ENCODE measurements at places on chromosomes 5 and 9.

- no peak for DNase-seq
These were observed 1.7 kb downstream of the LCN6 start for GRCh38 chr9:136746621-136747020.

DNA sequence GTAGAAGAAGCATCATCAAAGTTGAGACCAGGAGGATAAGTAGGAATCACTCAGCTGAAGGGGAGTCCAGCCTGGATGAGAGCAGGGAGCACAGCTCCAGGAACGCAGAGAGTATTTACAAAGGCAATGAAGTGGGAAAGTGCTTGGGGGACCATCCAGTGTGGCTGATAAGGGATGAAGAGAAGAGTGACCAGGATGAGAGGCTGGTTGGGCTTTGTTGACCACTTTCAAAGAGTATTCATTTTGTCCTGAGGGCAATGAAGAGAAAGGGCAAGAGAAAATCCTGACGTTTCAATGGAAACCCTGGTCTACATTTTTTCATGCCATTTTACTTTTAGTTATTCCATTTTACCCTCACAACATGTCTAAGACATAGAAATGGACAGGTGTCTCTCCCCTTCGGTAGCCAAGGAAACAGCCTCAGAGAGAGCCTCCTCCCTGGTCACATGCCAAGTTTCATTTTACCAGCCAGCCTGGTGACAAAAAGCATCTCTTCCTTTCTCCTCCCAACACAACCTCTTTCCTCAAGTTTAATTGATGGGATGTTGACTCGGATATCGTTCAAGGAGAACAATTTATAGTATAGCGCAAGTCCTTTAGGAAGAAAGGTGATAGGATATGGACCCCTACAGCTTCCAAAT is 492.7 kb upstream of the CLINT1 start:
- no peak for DNase-seq

GRCh38 chr5:66862020-66862419 is 265.8 kb downstream of the MAST4 start:
- no peak for DNase-seq

GRCh38 chr5:148922606-148923005 is 96.2 kb downstream of the ADRB2 start:
- DNase-seq = no peak

DNA sequence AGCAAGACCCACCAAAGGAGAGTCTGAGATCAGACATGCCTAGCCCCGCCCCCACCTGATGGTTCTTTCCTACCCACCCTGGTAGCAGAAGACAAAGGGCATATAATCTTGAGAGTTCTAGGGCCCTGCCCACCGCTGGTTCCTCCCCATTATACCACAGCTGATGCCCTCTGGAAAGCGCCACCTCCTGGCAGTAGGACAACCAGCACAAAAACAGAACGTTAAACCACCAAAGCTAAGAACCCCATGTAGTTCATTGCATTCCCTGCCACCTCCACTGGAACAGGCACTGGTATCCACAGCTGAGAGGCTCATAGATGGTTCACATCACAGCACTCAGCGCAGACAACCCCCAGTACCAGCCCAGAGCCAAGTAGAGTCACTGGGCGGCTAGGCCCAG is 81.2 kb upstream of the TRPC7 start:
- no peak for DNase-seq

DNA sequence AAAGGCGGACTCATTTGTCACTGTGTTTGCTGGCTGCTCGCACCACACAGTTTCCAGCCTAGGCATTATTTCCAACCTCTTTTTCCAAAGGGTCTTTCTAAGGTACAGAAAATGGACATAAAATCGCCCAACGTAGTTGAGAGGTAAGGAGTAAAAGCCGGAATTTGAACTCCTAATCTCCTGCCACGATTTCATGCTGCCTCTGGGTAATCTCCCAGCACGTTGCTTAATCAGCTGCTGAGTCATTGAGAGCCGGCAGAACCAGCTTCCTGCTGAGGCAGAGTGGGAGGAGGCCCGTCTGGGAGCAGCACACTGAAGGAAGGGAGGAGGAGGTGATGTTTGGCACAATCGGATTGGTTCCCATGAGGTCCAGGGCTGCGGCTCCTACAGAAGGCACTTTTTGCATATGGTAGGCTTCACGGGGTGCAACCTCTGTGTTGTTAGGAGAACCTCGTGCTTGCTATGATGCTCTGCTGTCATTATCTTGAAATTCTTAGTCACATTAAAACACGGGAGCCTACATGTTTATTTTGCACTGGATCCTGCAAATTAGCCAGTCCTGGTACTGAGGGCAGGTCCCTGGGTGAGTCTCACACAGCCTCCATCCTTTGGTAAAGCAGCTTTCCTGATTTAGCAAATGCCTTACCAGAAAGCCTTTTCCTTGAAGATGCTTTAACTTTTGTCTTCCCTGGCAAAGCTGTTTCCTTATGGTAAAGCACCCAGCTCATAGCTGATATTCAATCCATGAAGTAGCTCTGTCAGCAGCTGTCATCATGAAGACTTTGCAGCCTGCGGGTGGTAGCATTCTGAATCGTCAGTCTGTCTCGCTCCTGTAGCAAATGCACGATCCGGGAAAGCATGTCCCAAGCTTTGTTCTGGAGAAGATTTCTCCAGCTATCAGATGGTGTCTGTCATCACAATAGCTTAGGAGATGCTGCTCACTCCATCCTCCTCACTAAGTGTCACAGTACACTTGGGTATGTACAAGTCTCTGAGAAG is 191.6 kb upstream of the MSX2 start:
- no peak for DNase-seq

DNA sequence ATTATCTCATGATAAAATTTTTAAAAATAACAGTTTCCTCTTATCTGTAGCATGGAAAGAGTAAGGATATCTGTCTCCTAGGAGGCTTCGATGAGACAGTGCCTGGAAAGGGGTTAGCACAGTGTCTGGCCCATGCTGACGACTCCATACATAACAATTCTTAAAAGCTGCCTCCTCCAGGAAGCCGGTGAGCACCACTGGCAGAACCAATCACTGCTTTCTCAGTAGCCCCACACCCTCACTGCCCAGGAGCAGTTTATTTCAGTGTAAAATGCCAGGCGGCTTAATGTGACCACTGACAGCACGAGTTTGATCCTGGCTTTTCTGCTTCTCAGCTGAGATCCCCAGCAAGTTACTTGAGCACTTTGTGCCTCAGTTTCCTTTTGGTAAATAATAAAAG is 1.2 kb upstream of the NIPAL4 start:
- no peak for DNase-seq

GRCh38 chr9:127633216-127633862 is 21.3 kb downstream of the STXBP1 start:
- no peak for DNase-seq

DNA sequence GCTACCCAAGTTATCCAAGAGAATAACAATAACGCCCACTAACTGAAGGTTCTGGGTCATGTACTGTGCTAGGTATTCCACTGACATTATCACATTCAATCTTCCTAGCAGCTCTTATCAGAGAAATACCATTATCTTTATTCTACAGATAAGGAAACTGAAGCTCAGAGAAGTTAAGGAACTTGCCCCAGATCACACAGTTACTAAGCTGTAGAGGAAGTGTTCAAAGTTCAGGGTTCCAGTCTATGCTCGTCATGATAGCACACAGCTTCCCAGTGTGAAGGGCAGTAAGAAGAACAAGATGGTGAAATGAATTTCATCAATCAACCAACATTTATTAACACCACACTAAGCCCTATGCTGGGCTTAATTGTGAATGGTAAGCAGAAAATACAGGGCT is 29.6 kb downstream of the ELOVL7 start:
- DNase-seq = no peak

- DNase-seq = no peak
These were observed 53.6 kb downstream of the PDCD1LG2 start for GRCh38 chr9:5563886-5564285.

DNA sequence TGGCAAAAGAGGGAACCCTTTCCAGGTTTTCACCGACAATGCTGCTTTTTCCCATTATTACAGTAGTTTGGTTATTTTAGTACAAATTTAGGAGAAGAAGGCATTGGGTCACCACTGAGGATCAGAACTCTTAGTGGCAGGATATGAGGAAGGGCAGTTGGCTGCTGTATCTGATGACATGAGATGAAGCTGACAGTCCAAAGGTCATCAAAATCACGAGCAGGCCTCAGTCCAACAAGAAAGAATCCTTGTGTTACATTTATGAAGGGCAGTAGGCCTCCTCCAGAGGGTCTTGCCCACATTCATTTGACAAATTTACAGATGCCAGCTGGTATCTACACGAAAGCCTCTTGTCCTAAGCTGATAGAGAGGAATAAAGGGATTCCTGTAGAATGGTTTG is 49.5 kb upstream of the COL15A1 start:
- DNase-seq = no peak

DNA sequence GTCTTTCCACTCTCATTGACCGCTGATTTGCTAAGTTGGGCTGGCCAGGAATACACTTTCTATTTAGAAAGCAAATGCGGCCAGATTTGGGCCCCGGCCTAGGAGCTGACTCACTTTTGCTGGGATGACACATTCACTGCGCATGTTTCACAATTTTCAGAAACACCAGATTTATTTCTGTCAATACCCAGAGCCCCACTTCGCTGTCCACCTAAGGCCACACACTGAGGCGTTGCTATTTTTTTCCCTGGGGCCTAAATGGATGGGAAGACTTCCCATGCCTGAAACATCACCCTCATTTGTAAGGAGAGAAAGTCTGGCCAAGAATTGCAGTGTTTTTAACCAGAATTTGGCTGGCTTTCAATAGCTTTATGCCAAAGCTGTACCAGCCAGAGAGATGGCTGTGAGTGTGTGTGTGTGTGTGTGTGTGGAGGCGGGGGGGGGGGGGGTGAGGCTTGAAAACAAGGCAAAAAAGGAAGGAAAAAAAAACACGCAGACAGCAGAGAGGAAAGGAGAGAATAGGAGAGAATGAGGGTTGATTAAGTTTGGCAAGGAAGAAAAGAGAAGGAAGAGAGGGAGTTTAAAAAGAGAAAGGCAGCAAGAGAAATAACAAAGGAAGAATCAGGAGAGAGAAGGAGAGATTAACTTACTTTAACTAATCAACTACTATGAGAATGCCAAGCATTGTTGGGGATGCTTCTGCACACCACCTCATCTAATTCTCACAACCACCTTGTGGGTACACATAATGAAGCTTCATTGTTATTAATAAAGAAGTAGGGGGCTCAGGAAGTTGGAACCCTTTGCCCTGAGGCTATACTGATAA is 261.4 kb upstream of the KLF4 start:
- no peak for DNase-seq

DNA sequence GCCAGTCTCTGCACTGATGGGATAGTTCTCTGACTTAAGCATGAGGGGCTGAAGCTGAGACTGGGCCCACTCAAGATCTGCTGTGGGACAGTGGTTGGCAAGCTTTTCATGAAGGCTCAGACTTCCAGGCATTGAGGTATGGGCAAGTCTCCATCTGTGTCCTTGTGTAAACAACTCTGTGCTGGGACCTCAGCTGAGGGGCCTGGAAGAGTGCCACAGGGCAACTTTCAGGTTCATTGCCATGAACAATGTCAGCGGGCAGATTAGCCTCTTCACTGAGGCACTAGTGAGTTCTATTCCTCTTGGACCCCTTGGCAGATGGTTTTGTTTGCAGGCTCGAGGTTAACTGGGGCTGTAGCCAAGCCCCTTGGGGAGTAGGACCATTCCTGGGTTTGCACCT is 127.1 kb downstream of the MRPS30 start:
- no peak for DNase-seq

- no peak for DNase-seq
These were observed 113.8 kb downstream of the TMC1 start for GRCh38 chr9:72635197-72635596.

- DNase-seq = no peak
These were observed 35.0 kb upstream of the DMRT1 start for GRCh38 chr9:806285-807156.

DNA sequence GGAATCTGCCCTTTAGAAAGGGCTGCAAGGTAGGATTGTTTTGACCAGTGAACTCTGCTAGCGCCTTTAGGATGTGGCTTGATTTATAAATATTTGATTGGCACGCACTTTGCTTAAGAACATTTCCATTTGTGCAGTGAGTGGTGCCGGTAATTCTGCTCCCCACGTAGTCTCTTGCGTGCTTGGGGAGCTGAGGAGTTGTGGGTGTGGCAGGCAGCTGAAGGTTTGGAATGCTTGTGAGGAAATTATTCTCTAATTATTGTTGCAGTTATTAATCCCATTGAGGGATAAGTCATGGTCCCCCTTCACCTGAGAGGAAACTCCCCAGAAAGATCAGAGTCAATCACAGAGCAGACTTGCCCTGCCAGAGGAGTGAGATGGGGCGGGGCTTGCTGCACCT is 76.7 kb downstream of the FGF1 start:
- DNase-seq = no peak

DNA sequence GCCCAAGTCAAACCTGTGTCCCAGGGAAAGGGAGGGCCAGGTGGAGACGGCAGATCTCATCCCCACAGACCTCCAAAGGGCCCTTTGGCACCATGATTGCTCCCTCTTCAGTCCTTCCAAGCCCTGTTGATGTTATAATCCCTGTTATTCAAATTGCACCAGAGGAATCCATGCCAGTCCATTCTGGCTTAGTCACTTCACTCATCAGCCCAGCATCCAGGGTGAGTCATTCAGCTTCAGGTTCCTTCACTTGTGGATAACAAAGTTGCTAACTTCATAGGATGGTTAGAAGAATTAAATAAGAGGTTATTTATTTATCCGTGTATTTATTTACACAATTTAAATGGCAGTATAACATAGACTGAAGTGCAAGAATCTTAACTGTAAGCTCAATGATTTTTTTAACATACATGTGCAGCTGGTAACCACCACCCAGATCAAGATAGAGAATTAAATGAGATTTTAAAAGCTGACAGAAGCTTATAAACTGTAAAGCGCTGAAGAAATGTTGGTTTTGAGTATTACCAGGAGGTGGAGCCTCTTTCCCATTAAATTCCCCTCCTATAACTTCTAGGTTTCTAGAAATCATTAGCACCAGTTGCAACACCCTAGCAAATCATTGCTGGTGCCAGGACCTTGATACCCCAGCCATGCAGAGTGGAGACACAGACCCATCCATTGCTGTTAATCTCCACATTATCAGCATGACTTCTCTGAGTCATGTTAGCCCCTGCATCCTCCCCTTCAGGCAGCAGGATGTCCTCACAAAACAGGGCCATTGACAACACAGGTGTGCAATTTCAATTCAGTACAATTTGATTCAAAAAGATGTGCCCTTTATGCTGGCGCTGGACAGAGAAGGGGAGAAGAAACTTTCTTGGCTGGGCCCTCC is 77.4 kb downstream of the SEC61B start:
- no peak for DNase-seq

GRCh38 chr5:155270725-155271124 is 257.2 kb downstream of the KIF4B start:
- no peak for DNase-seq

- DNase-seq = no peak
These were observed 563.8 kb downstream of the TLR4 start for GRCh38 chr9:118268046-118268445.

Measured in activated CD4-positive, alpha-beta T cell treated with anti-CD3 and anti-CD28 coated beads for 1 hour (primary cell).